ENCODE measurements at places on chromosomes 1 and 21. TPM values are rescaled to one million over a fixed set of nuclear protein-coding genes. Genes with fewer than 3 reads are reported as not detected.

KCNJ9 gene
- not detected for total RNA-seq

- no peak for DNase-seq
Observed at GRCh38 chr1:59674595-59674994, 140.2 kb upstream of the HOOK1 start.

GRCh38 chr1:57450981-57451380 lies 27.1 kb upstream of the DAB1 start:
- DNase-seq, result no peak

- DNase-seq, result no peak
Observed at GRCh38 chr1:178126741-178127185, 32.9 kb downstream of the RASAL2 start.

DNA sequence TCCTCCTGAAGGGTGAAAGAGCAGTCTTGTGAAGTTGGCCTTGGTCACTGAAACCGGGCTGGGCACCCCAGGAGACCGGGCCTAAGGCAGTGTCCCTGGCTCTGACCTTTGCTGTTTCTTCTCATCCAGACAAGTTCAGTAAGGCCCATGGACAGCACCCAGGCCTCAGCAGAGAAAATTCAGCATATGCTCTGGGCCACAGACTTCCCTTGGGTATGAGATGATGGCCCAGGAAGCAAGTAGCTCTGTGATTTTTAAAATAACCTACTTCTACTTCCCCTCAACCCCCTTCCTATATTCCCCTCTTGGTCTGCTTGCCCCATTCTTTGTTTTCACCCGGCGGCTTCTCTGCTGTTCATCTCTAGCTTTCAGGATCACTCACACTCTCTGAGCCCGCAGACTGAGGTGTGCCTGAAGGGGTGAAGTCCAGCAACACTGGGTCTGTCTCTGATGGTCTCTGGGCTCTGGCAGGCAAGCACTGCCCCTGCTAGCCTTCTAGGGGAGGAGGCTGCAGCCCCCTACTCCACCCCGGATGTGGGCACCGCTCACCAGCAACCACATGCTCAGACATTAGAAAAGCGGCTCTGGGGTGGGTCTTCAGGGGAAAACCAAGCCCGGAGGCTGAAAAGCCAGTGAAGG lies 2.9 kb upstream of the GPR25 start:
- no peak for DNase-seq

DNA sequence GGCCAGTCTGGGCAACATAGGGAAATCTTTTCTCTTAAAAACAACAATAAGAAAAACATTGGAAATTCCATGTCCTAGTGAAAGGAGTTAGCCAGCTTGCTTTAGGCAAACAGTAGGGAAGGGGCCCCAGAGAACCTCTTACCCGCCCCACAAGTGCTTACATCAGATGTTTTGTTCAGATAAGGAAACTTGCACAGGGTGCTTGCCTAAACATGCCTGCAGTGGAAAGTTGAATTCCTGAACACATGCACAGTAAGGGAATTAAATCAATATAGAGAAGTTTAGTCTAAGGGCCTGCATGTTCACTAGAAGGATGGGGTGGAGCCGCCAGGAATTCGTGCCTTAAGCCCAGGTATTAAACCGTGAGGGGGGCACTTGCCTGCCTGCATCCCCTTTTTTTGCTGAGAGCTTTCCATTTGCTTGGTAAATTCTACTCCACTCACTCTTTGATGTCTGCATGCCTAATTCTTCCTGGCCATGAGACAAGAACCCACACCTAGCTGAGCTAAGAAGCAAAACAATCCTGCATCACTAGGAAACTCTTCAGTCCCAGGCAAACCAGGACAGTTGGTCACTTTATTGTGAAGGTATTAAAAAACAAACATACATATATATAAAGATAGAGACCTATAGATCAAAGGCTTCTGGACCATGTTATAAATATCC lies 499.0 kb downstream of the SIPA1L2 start:
- no peak for DNase-seq

GRCh38 chr1:169517558-169518186 lies 31.9 kb upstream of the SLC19A2 start:
- DNase-seq, result no peak

All from Karpas-422 (cell line).